ENCODE measurements at places on chromosomes 4 and X. TPM values are rescaled to one million over a fixed set of nuclear protein-coding genes. Genes with fewer than 3 reads are reported as not detected.

- DNase-seq = no peak
These were observed 91.5 kb upstream of the DHX15 start for GRCh38 chr4:24675721-24676389.

DNA sequence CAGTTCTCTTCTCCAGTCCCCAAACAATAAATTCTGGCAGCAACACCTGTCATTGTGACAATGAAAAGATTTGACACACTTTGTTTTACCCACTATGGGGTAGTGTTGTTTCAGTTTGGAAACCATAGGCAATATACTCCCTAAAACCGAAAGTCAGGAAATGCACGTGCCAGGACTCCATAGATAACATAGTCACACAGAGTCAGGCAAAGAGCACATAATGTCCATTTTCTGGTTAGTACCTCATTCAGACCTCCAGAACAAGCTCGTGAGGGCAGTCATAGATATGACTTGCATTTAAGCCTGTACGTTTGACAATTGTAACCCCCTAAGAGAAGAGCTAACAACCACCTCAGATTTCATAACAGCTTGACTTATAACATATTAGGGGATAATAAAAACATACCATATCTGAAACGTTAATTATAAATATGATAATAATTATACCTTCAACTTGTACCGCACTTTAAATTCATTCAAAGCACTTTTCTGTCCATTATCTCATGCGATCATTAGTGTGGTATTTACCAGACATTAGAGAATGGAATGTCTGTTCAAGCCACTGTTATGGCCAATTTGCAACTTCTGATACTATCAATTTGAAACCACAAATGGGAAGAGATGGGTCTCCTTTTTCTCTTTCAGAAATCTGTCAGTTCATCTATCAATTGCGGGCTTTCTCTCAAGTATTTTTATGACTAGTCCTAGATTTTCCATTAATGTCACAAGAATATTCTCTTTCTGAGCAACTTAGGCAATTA is 147.4 kb downstream of the LDB2 start:
- no peak for DNase-seq

GRCh38 chr4:164700471-164700870 is 53.5 kb upstream of the SMIM31 start:
- peak; percentile 20 for DNase-seq

DNA sequence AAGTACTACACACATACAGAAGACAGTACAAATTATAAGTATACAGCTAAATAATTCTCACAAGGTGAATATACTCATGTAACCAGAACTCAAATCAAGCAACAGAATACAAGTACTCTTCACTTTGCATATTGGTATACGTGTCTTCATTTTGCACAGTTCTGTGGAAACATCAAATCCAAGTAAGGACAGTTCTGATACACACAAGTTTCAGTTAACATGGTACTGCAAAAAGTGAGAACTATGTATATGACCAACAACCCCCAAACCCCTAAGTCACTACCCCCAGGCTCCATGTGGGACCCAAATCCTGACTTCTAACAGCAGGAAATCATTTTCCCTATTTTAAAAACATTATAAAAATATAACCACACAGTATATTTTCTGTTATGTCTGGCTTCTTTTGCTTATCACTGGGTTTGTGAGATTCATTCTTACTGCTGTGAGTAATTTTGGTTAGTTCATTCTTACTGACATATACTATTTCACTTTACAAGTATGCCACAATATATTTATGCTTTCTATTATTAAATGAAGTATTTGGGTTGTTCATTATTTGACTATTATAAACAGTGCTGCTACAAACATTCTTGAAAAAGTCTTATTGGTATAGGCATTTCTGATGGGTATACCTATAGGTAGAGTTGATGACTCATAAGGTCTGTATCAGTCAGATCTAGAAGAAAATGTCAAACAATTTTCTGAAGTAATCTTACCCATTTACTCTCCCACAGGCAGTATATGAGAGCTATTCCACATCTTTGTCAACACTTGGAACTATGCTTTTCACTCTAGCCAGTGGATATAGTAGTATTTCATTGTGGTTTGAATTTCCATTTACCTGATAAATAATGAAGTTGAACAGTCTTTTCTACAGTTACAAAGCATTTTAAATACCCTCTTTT is 47.0 kb downstream of the SCLT1 start:
- DNase-seq = no peak

- DNase-seq = no peak
These were observed 141.3 kb downstream of the CPEB2 start for GRCh38 chr4:15143551-15143950.

DNA sequence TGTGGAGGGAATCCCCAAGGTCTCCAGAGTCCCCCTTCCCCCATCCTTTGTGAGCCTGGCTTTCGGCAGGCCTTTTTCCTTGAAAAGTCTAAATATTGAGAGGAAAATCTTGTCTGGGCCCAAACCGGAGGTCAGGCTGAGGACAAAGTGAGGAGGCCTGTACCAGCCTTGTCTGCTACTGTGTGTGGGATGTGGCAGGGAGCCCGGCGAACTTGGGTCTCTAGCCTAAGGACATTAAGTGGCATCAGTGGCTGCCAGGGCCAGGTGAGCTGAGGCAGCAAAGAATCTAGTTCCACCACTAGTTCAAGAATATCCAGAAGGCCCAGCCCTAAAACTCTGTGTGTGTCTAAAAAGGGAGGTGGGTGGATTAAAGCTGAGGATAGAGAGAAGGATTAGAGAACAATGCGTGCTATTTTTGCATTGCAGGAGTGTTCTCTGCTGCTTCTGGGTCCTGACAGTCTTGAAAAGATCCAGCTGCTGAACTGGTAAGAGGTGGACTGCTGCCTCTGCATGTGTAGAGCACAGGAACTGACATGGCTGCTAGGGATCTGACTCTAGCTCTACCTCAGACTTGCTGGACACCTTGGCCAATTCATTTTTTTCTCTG is 1.2 kb upstream of the AMER1 start:
- DNase-seq = no peak

DNA sequence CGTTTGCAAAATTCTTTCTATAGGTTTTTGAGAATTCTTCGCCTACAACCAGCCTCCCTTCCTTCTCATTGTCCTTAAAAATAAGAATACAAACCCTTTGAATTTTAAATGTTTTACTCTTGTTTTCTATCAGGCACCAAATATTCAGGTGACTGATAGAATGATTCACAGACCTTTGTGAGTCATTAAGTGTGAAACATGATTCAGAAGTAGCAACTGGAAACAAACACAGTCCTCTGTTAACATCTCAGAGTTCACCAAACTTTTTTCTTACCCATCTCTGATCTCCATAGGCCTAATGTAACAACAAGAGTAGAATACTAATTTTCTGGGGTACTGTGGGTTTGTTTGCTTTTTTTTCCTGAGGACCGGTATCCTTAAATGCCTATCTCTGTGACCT is 63.4 kb upstream of the MAB21L2 start:
- no peak for DNase-seq

GRCh38 chr4:84099599-84099998 is 399.5 kb downstream of the NKX6-1 start:
- DNase-seq = no peak

GRCh38 chrX:101383679-101384205 is 2.2 kb downstream of the BTK start:
- no peak for DNase-seq

- DNase-seq = no peak
These were observed 32.4 kb downstream of the SMPX start for GRCh38 chrX:21725496-21725895.

The FAM193A gene
- total RNA-seq = 20.0 TPM

Measured in Calu3 (cell line).